ENCODE measurements at places on chromosomes 7 and 10. TPM values are rescaled to one million over a fixed set of nuclear protein-coding genes. Genes with fewer than 3 reads are reported as not detected.

Gene ZNF777
- 20.8 TPM for total RNA-seq

Gene HPSE2
- not detected for total RNA-seq

Gene GPER1
- total RNA-seq = 0.78 TPM

Gene ZNF804B
- total RNA-seq = not detected

Gene TSPAN33
- 6.0 TPM for total RNA-seq

Gene NEUROG3
- total RNA-seq = not detected

Gene CTAGE4
- total RNA-seq = not detected

Gene TCAF2
- 0.41 TPM for total RNA-seq

Gene MKLN1
- 36.8 TPM for total RNA-seq

Gene CPA4
- 5.2 TPM for total RNA-seq

Gene ASZ1
- not detected for total RNA-seq

Gene LLCFC1
- total RNA-seq = not detected

Gene FZD8
- total RNA-seq = 7.2 TPM

Gene AOAH
- total RNA-seq = not detected

Gene CTAGE15
- not detected for total RNA-seq

Gene BTBD16
- total RNA-seq = 0.82 TPM

Gene EPHA1
- total RNA-seq = not detected

Gene LEP
- not detected for total RNA-seq

Gene CDCA7L
- 15.7 TPM for total RNA-seq

Gene CLDN3
- total RNA-seq = 1.2 TPM

Gene CDK14
- 0.42 TPM for total RNA-seq

Gene EPO
- total RNA-seq = not detected

Gene TMEM130
- 0.26 TPM for total RNA-seq

Gene SMKR1
- total RNA-seq = 11.8 TPM

Gene SPDYE5
- not detected for total RNA-seq

Gene SLC18A3
- not detected for total RNA-seq

Gene SMO
- total RNA-seq = 16.7 TPM

Gene SPDYE8
- not detected for total RNA-seq

Gene CPED1
- total RNA-seq = not detected

Gene TMEM196
- not detected for total RNA-seq

Gene UNC5B
- 0.88 TPM for total RNA-seq

Gene CXCL12
- total RNA-seq = 0.14 TPM

Gene NANOS1
- 3.2 TPM for total RNA-seq

Gene SEMA4G
- 8.0 TPM for total RNA-seq

Gene GATA3
- total RNA-seq = 4.5 TPM

Gene NRF1
- total RNA-seq = 9.5 TPM

Gene VPS37D
- total RNA-seq = 6.4 TPM

Gene ASIC3
- total RNA-seq = 4.3 TPM

Gene IQCE
- total RNA-seq = 14.4 TPM

Gene LIPN
- total RNA-seq = not detected

Gene ZNRF2
- total RNA-seq = 7.2 TPM

Gene CPA1
- not detected for total RNA-seq

Gene ALOX5
- total RNA-seq = 0.24 TPM

Gene PYROXD2
- total RNA-seq = 4.5 TPM

Gene OGDHL
- total RNA-seq = 0.23 TPM

Gene FXYD4
- not detected for total RNA-seq

Gene ZNF365
- total RNA-seq = 1.3 TPM

Gene CYP2C19
- not detected for total RNA-seq

Gene BMPER
- 6.2 TPM for total RNA-seq

Gene MGAM2
- total RNA-seq = 0.01 TPM

Gene ANXA8L1
- 86.4 TPM for total RNA-seq

Gene CLEC2L
- total RNA-seq = 0.13 TPM

Gene CCDC172
- not detected for total RNA-seq
